Activated CD4-positive, CD25-positive, alpha-beta regulatory T cell (primary cell): ENCODE measurements at places on chromosomes 1 and 21.

- DNase-seq, result no peak
Measured at GRCh38 chr1:214615871-214616270, 12.9 kb downstream of the CENPF start.

DNA sequence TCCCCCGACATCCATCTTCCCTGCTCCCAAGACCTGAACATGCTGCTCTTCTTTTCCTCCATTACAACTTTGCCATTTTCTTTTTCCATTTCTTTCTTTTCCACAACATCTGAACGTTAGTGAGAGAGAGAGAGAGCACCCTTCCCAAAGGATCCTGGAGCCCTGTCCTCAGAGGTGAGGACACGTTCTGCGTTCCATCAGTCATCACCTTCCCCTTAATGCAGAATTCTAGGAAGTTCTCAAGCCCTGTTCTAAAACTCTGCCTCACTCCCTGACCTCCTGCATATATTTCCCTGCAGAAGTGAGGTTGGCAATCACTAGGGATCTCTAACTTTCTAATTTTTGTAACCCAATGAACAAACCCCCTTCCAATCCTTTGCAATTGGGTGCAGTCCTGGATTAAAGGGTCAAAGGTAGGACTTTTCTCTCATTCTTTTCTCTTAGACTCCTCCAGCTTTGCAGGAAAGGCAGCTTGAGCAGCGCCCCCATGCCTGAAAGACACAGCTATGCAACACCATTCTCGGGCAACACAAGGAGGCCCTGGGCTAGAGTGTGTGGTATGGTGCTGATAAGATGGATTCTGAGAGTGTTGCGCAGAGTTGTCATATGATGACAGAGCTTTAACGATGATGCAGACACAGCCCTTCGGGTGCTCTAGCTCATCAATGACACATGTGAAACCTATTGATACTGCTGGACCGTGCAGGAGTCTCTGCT, 59.2 kb upstream of the TNR start:
- DNase-seq, result no peak

- no peak for DNase-seq
Measured at GRCh38 chr1:54723985-54724384, 8.3 kb downstream of the TTC4 start.

DNA sequence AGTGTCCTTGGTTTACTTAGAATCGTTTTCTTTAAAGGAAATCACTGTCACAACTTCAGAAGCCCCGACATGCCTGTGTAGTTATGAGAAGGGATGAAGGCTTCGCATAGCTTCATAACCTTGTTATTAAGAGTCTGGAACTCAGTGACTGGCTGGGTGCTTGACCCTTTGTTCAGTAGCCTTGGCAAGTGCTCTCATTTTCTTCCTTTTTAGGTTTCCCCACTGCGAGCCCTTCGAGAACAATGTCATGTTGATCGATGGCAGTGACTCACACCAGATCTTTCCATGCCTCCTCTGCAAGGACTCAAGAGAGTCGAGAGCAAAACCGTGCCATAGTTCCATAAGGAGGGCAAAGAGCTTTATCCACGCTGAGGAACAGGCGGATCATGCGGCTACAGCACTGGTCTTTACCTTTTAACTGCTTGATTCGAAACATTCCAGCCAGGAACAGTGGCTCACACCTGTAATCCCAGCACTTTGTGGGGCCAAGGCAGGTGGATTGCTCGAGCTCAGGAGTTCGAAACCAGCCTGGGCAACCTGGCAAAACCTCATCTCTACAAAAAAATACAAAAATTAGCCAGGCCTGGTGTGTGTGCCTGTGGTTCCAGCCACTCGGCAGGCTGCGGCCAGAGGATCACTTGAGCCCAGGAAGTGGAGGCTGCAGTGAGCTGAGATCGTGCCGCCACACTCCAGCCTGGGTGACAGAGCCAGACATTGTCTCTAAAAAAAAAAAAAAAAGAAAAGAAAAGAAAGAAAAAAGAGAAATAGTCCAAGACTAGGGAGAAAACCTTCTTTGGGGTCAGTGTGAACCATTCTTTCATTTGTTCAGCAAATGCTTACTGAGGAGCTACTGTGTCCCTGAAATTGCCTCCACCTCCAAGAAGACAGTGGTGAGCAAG, 95.4 kb upstream of the ERRFI1 start:
- no peak for DNase-seq

DNA sequence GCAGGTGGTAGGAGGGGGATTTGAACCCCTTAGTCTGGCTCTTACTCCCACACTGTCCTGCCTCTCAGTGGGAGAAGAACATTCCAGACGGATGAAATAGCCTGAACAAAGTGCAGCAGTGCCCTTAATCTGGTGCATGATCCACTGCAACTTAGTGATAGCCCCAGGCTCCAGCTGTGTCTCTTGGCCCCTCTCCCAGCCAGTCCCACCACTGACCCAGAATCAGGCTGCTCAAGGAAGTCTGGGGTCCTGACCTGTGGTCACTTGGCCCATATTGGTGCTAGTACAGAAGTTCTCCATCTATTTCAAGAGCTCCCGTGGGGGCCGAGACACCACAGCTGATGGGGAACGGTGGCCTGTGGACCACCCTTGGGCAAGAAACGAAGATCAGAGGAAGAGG, 255.0 kb downstream of the KAZN start:
- DNase-seq, result no peak

DNA sequence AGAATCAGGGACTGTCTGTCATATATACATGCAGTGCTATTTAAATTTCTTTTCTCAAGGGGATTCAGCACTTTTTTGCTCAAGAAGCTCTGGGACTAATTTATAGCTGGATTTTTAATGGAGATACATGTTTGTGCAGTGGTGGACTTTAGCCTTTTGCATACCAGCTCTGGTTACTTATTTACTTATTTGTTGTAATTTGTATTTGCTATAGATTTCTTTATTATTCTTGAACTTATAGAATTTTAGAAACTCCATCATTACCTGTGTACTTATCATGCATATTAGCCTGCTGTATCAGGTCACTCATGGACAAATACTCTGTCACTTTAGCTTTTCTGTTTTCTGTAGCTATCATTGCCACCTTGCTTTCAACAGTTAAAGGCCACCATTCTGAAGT, 1296.9 kb upstream of the TMPRSS15 start:
- DNase-seq, result no peak

DNA sequence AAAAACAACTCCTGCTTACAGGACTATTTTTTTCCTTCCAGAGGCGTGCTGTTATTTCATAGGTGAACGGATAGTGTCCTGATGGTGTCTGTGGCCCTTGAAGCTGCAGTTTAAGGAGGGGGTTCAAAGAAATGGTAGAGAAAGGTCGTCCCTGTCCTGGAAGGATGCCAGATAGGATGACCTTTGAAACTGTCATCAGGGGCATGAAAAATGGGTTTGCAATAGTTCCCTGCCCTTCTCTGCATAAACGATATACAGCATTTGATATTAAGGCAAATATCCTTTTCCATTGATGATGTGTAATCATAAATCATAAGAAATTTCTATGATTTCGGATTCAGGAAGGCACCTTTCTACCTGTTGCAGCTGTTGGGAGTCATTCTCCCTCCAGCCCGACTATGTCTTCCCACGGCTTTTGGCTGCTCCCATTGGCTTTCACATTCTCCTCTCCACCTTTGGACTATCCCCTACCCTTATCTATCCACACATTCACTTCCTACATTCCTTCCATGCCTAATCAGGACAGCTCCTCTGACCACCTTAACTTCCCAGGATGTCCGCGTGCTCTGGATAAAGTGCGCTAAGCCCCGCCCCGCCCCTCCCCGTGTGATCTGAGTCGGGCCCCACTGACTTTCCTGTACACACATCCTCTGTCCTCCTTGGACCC, 209.8 kb downstream of the DISC1 start:
- DNase-seq, result no peak

GRCh38 chr1:15727424-15727823, 8.6 kb upstream of the SLC25A34 start:
- no peak for DNase-seq

GRCh38 chr1:59997479-59998115, 71.0 kb upstream of the CYP2J2 start:
- no peak for DNase-seq

DNA sequence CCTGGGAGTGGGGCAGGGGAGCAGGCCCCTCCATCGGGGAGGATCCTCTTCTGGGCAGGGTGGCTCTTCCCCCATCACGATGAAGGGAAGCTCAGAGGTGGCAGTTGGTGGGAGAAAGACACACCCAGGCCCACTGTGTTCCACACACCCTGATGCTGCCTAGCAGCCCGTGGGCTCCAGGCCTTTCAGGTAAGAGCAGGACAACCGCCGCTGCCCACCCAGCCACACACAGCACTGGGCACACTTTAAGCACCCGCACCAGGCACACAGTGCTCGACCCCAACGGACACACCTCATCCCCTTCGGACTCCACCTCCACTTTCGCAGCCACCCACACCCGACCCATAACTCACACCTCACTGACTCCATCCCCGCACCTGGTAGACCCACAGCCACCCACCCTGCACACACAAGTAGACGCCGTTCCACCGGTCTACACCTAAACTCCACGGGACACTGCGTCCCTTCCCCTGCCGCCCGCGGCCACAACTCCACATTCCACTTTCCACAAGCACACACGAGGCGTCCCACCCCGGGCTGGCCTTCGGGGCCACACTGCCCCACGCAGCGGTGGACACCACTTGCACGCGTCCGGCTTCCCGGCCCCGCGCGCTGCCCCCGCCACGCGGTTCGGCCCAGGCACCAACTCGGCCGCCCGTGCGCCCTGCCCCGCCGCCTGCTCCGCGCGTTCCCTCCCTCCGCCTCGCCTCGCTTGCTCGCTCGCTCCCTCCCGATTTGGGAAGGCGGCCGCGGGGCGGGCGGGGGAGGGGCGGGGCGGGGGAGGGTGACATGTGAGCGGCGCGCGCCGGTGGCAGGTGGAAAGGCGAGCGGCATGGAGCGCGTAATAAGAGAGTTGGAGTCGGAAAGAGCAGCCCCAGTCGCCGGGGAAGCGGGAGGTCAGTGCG, at the start of gene KCNQ4:
Gene KCNQ4 (plus strand): TSS at position 787 of the 905 bp plus-strand sequence. CDS start 307 bp downstream, outside the sequence.
- no peak for DNase-seq

DNA sequence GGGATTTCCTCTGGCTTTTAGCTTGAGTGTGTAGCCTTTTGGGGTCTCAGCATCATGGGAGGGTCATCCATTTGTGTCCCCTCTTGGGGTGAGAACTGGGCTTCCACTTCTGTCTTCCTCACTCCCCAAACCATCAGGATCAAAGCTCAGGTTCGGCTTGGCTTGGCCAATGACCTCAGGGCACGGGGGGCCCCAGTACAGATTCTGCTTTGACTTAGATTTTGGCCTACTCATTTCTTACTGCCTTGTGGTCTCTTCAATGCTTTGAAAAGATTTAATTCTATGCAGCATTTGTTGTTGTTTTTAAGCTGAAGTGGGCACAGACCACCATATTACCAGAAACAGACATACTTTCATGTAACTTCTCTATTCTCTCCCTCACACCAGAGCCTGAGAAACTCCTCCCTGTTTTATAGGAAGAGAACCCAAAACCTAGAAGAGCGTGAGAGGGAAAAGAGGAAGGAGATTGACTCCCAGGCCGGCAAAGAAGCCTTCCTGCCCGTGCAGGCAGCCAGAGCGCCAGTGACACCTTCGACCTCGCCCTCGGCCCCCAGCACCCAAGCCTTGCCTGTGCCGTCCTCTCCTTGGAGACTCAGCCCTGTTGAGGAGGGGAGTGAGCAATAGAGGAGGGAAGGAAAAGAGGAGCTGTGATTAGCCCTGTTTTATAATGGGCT, 1.9 kb upstream of the S100A3 start:
- no peak for DNase-seq

DNA sequence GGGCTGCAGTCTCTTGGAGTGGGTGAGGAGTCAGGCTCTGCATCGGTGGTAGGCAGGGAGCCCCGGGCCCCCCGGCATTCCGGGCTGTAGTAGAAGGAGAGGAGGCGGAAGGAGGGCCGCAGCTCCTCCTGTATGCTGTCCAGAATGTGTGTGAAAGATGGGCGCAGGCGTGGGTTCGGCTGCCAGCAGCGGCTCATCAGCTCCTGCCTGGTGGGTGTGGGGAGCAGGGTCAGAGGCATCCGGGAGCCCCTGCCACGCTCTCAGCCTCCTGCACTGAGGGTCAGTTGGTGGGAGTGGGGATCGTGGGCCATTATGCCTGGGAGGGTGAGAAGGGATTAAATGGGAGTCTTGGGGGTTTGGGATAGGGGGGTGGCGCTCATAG, 18.0 kb downstream of the INSRR start:
- no peak for DNase-seq

DNA sequence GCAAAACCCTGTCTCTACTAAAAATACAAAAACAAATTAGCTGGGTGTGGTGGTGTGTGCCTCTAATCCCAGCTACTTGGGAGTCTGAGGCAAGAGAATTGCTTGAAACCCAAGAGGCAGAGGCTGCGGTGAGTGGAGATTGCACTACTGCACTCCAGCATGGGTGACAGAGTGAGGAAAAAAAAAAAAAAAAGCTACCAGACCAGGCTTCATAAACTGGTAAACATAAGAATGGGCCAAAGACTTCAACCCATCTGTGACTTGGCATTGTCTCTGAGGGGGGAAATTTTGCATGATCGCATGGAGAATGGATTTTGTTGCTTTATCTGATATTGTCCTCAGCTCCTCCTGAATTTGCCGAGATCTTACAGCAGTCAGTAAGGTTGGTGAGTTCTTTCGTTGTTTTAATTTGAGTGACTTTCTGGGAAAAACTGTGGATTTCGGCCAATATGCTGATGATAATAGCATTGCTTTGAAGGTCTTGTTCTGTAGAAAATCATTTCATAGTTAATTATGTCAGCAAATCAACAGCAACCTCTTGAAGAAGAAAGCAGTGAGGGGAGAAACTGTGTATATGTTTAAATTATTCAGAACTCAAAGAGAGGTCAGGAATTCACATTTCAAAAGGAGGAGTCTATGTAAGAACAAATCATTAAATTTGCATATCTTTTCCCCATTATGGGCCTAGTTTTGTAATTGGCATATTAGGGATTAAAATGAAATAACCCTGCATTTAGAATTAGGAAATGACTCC, 13.1 kb downstream of the FGGY start:
- DNase-seq, result no peak

- no peak for DNase-seq
Measured at GRCh38 chr1:61570191-61570590, 154.8 kb downstream of the TM2D1 start.

DNA sequence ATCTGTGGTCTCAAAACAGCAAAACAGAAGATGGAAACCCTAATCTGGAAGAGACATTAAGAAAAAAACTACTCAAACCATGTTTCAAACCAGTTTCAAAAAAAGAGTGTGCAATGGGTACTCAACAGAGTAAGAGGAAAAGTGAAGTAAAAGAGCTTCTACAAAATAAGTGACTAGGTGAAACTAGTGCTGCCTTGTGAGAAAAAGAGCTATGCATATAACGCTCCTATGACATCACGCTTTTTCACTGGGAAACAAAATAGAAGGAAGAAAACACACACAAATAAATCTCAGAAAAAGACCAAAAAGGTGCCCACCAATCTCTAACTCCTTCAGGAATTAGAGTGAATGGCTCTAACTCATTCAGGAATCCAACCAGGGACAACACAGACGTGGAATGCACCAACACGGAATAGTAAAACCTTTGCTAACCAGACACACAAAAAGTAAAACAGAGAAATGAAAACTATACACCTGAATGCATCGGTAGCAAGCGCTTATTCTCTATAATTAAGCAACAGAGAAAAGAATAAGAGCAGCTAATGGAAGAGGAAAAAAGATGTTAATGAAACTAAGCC, 1.3 kb downstream of the FOXJ3 start:
- no peak for DNase-seq
